ENCODE measurements at places on chromosomes 1 and 21. TPM values are rescaled to one million over a fixed set of nuclear protein-coding genes. Genes with fewer than 3 reads are reported as not detected.

DNA sequence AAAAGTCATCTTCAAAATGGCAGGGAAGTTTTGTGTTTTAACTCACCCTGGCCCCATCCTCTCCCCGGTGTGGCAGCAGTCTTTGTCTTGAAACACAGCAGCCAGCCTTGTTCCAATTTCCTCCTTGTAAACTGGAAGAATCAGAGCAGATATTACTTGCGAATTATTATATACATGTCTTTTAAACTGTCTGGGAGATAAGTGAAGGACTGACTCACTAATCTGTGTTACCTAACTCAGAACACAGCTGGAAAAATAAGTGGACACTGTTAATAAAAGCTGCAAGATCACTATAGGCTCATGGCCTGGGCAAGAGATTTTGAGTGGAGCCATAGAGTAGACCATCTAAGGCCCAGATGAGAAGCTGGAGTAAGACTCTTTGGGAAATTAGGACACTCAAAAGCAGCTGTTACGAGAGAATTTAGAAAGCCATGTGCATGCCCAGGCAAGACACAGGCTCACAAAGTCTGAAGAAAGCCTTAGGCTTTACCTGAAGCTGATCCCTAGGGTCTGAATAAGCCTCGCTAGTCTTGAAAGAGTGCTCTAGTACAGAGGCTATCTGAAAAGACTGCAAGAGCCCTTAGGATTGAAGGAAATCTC is 233.0 kb upstream of the RAB4A start:
- DNase-seq = no peak

DNA sequence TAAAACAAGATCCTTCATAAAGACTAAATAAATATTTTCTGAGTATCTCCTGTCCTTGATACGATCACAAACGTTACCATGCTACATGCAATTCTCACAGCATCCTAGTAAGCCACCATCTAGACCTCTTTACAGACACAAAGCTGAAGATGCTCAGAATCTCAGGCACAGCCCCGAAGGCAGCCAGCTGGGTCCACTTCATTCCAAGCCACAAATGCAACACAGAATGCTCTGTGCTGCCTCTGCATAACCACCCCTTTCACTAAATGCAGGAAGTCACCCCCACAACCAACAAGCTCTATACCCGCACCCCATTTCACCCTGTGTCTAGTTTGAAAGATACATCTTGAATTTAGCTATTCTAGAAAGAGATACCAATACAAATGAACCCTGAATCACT is 12.9 kb downstream of the RCAN1 start:
- DNase-seq = no peak

DNA sequence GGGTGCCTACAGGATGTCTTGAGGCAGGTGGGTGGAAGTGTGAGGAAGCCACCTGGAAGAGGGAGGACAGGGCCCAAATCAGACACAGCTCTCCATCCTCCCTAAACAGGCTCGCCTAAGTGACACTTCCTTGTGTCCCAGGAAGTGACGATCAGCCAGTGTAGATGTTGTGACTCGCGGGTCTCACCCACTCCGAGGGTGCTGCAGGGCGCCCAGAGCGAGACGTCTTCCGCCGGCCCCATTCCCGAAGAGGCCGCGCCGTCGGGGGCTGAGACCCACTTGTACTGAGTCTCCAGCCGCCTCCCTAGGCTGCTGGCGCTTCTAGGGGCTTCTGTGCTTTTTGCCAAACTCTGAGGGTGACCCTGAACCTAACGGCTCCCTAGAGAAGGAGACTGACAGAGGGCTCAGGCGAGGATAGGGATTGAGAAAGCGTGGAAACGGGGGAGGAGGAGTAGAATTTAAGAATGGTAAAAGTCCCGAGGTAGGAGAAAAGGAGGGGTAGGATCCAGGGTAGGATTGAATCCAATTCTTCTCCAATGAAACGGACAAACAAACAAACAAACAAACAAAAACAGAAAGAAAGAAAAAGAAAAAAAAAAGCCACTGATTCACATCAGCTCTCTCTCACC is 543 bp upstream of the MARK1 start:
- no peak for DNase-seq

- DNase-seq = no peak
Measured at GRCh38 chr1:36284061-36284460, 22.1 kb upstream of the SH3D21 start.

GRCh38 chr1:156198831-156199349 is 5.0 kb downstream of the SLC25A44 start:
- no peak for DNase-seq

GRCh38 chr21:45579383-45580180 is 37.3 kb upstream of the SLC19A1 start:
- DNase-seq = no peak

- no peak for DNase-seq
Measured at GRCh38 chr1:69693921-69694675, 126.4 kb downstream of the LRRC7 start.

GRCh38 chr1:103084181-103084580 is 24.1 kb downstream of the COL11A1 start:
- DNase-seq = no peak

- DNase-seq = no peak
Measured at GRCh38 chr1:234971586-234972297, 156.9 kb downstream of the TOMM20 start.

DNA sequence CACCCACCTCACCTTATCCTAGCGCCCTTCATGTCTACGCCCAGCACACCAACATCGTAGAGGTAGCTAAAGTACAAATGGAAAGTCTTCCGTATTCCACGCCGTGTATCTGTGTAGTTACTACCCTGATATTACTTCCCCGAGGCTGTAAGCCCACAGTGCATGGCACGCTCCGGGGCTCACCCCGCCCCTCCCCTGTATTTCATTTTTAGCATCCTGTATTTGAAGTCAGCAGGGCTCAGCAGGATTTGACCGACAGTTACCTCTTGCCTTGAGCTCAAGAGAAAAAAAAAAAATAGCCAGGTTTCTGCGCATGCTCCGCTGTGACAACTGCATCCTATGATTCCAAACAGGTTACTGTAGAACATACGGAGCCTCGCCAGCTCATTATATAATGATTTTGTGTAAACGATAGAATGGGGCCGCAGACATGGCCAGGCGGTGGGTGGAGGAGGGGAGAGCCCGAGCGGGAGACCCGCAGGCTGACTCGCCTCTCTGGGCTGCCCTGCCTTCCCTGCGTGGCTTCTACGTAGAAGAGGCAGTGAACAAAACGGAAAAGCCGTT is 1.3 kb downstream of the ABCG1 start:
- DNase-seq = peak; percentile 65

- DNase-seq = no peak
Measured at GRCh38 chr1:213124590-213124989, 73.5 kb downstream of the RPS6KC1 start.

GRCh38 chr1:171254859-171255258 is 6.6 kb downstream of the FMO1 start:
- no peak for DNase-seq

GRCh38 chr1:17451731-17452130 is 12.3 kb upstream of the RCC2 start:
- no peak for DNase-seq

GRCh38 chr1:208205216-208206013 is 38.8 kb downstream of the PLXNA2 start:
- DNase-seq = no peak

Gene HUNK
- polyA plus RNA-seq = 18.7 TPM

Gene NUP210L
- polyA plus RNA-seq = 0.06 TPM

Gene PCNX2
- 13.1 TPM for polyA plus RNA-seq

Gene SPRR2F
- not detected for polyA plus RNA-seq

Gene SNX7
- polyA plus RNA-seq = 47.6 TPM

Gene TPTE
- polyA plus RNA-seq = not detected
